ENCODE measurements at places on chromosomes 16 and 17. TPM values are rescaled to one million over a fixed set of nuclear protein-coding genes. Genes with fewer than 3 reads are reported as not detected.

Gene ACACA
- total RNA-seq: 26.2 TPM

Gene RSKR
- 8.3 TPM for total RNA-seq

Gene MYH1
- total RNA-seq: not detected

Gene CCNF
- total RNA-seq: 6.0 TPM

Gene PYCARD
- 11.4 TPM for total RNA-seq

Gene SCARF1
- 13.7 TPM for total RNA-seq

Gene CCL16
- not detected for total RNA-seq

Gene GNPTG
- 41.4 TPM for total RNA-seq

- DNase-seq: no peak
Observed at GRCh38 chr16:87350681-87351319, 32.8 kb downstream of the FBXO31 start.

- DNase-seq: no peak
Observed at GRCh38 chr16:88853325-88853941, 3.3 kb downstream of the GALNS start.

DNA sequence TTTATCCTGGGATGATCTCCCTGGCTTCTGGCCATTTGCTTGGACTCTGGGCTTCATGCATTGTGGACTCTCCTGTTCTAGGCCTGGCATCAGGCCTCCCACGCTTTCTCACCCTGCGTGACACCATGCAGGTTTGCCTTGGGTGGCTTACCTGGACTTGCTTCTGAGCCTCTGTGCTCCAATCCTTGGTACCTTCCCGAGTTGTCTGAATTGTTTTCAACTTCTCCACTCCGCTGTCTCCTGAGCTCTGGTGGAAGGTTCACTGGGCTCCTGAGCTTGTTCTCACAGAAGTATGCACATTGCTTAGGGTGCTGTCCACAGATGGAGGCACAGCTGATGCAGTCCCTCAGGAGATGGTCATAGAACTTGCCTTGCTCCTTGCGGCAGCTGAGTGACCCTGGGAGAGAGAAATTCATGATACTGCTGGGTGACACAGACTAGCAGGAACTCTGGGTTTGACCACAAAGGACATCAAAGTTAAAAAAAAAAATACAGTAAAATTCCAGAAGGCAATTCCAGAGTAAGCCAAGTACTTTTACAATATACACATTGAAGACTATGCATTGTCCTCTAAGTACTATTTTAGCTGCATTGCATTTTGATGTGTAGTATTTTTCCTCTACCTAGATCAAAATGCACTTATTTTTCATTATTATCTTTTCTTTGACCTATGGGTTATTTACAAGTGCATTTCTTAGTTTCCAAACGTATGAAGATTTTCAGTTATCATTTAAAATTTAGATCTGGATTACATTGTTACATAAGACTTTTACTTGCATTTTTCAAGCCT is 23.1 kb downstream of the TNFRSF13B start:
- DNase-seq: no peak

DNA sequence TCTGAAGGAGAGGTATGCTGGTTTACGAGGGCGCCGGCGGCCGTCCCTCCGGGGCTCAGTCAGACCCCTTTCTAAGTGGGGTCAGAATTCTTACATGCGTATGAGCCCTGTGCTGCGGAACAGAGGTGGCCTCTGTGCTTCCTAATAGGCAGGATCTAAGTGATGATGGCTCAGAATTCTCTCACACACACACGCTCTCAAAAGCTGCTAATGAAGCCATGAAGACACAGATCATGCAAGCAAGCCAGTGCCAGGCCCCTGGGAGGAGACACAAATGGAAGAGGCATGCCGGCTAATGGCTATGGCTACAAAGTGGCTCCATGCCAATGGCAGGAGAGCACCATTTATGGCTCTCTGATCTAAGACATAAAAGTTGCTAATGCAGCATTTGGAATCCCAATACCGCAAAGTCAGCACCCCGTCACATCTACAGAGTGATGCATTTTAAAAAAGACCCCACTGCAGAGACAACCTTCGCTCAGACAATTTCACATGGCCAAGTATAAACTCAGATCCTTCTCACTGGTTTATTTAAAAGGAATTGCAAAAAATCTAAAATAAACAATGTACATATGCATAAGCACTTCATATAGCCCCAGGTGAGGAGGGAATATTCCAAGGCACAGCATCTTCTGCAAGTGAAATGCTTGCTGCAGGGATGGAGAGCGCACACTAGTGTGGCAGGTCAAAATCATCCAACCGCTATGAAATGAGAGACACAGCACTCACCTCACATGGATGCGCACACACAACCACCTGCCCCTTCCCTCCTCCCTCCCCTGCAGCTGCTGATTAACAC is 24.5 kb downstream of the NPLOC4 start:
- DNase-seq: no peak

DNA sequence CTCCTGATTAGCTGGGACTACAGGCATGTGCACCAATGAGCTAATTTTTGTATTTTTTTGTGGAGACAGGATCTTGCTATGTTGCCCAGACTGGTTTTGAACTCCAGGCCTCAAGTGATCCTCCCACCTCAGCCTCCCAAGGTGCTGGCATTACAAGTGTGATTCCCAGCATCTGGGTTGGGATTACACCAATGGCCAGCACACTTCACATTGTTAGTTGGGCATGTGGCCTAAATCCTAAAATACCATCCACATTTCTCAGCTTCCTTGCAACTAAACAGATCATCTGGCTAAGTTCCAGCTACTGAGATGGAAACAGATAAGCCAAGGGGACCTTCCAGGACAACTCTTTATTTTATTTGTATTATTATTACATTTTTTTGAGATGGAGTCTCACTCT is 9.9 kb downstream of the RABEP2 start:
- no peak for DNase-seq

- DNase-seq: no peak
Observed at GRCh38 chr16:22014271-22014873, 6.5 kb downstream of the MOSMO start.

GRCh38 chr17:73585583-73585982 is 58.7 kb downstream of the SDK2 start:
- no peak for DNase-seq

DNA sequence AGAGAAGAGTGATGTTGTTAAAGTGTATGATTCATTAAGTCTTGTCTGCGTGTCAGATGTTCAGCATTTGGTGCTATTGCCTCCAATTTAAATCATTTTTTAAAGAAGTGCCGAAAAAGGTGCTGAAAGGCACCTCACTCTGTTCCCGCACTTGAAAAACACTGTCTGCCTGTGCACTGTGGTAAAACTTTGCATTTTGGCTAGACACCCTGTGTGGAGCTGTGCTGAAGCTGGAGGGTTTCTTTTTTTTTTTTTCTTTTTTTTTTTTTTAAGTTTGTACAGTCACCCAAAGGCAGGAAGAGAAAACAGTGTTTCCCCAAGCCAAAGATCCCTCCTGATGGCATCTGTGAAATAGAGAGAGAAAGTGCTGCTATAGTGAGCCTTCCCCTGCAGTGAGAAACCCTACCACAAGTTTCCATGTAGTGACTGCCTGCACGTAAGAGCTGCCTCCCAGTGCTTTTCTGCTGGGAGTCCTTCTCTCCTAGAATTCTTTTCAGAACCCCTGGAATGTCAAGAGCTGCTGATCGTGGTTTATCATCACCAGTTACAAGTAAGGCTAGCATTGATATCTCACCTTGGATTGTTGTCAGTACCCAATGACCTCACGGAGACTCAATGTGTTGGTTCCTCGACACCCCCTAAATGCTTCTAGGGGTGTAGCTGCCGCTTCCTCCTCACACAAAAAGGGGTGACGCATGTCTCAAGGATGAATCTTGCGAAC is 116.0 kb upstream of the SOX9 start:
- no peak for DNase-seq

GRCh38 chr17:49082231-49082630 is 50.3 kb upstream of the B4GALNT2 start:
- DNase-seq: no peak

DNA sequence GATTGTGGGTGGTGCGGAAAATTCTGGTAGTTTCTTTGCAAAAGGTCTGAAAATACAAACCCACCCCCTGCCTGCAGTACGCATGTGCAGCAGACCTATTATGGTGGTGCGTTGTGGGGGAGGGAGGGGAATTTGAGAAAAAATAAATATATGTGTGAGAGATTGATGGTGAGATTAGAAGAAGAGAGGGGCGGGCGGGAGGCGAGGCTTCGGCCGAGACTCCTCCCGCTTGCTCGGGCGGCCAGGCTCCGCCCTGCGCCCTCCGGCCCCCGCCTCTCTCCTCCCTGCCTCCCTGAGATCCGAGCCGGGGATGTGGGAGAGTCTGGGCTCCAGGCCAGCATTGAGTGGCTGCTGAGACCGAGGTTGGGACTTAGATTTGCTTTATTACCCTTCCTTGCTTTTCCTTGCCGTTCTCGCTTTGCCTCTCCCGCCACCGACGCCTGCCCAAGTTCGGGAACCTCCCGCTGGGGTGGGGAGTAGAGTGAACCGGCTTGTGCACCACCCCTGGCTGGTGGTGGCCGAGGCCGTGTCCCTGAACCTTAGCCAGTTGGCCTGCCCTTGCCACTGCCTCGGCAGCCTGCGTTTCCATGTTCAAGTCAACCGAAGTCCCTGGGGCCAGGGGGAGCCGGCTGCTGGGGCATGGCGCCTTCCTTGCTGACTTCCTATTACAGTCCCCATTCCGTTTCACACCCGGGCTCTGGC is 956 bp upstream of the CHD3 start:
- DNase-seq: peak; percentile 94

DNA sequence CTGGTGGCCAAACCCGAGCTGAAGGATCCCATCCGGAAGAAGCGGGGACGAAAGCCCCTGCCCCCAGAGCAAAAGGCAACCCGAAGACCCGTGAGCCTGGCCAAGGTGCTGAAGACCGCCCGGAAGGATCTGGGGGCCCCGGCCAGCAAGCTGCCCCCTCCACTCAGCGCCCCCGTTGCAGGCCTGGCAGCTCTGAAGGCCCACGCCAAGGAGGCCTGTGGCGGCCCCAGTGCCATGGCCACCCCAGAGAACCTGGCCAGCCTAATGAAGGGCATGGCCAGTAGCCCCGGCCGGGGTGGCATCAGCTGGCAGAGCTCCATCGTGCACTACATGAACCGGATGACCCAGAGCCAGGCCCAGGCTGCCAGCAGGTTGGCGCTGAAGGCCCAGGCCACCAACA is 5.9 kb downstream of the CBX2 start:
- DNase-seq: no peak

- DNase-seq: no peak
Observed at GRCh38 chr16:52787709-52788108, 240.8 kb upstream of the TOX3 start.

All from heart left ventricle (tissue), 16 donors.